Stimulated activated CD8-positive, alpha-beta memory T cell treated with anti-CD3 and anti-CD28 coated beads, Interleukin-2, amount 100 ng/mL, for 1 hour (primary cell): ENCODE measurements at places on chromosomes 11 and 22.

DNA sequence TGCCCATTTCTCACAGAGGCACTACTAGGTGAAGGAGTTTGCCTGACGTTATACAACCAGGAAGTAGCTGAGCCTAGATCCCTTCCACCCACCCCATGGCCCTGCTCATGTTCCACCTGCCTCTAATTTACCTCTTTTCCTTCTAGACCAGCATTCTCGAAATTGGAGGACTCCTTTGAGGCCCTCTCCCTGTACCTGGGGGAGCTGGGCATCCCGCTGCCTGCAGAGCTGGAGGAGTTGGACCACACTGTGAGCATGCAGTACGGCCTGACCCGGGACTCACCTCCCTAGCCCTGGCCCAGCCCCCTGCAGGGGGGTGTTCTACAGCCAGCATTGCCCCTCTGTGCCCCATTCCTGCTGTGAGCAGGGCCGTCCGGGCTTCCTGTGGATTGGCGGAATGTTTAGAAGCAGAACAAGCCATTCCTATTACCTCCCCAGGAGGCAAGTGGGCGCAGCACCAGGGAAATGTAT is 14.1 kb downstream of the PIK3IP1 start:
- DNase-seq, result no peak

DNA sequence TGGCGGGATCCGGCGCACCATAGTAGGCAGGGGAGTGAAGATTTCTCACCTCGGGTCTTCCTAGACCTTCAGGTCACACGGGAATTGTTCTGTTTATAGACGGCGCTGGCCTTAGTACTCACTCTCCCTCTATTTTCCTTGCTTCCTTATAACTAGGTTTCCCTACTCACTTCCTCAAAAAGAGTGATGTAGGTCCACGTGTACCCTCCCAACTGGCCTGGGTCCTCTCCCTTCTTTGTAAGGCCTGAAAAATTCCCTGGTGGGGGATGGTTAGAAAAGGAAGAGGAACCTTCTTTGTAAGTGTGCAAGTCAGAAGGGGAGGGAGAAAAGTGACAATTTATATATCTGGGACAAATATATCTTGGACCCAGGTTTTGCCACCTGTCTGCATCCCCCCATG is 2.9 kb upstream of the TMEM9B start:
- DNase-seq, result no peak

GRCh38 chr11:75400146-75400865 is 988 bp downstream of the RPS3 start:
- DNase-seq, result no peak

- no peak for DNase-seq
These were observed 36.2 kb downstream of the LMO1 start for GRCh38 chr11:8227156-8228152.

DNA sequence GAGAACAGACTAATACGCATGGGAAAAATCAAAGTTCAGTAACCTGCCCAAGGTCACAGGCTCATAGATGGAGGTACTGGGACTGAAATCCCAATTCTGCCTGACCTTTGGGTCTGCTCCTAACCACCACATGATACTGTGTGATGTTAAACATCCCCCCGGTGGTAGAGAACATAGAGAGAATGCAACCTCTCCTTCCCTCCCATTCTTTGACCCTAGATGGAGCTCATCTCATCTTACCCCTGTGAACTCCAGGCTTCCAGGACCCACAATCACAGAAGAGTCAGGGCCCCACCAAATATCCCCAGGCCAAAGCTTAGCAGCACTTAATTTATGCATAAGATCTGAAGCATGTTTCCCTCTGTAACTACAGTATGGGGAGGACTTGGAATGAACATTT is 198.5 kb downstream of the MYO18B start:
- DNase-seq, result no peak

- no peak for DNase-seq
These were observed 145.0 kb upstream of the ARHGAP20 start for GRCh38 chr11:110856996-110857812.

- no peak for DNase-seq
These were observed 775 bp upstream of the TRABD start for GRCh38 chr22:50184902-50185374.

DNA sequence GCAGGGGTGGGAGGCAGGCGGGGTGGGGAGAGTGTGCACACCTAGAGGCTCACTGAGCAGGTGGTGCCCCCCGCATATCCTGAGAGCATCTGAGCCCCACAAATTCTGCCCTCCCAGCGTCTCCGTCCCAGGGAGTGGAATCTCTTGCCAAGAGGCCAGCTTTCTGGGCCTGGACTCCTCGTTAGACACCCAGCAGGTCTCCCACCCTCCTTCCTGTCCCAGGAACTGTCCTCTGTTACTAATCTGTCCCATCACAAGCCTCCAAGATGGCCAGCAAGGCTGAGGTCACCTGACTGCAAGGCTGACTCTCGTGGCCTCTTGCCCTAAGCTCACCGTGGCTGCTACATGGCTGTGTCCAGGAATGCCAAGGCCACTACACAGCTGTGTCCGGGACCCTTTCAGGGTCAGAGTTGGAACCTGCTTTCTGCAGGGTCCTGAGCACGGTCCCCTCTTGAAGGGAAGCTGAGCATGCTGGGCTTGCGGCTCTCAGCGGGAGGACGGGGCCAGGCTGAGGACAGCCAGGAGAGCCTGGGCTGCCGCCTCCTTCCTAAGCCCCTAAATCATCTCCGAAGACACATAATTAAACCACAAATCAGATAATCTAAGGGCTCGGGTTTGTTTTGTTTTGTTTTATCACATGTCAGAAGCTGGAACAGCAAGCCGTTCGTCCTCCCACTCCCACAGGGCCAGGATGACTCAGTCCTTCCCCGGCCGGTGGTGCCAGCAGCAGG is 1327.3 kb downstream of the TBC1D22A start:
- no peak for DNase-seq

DNA sequence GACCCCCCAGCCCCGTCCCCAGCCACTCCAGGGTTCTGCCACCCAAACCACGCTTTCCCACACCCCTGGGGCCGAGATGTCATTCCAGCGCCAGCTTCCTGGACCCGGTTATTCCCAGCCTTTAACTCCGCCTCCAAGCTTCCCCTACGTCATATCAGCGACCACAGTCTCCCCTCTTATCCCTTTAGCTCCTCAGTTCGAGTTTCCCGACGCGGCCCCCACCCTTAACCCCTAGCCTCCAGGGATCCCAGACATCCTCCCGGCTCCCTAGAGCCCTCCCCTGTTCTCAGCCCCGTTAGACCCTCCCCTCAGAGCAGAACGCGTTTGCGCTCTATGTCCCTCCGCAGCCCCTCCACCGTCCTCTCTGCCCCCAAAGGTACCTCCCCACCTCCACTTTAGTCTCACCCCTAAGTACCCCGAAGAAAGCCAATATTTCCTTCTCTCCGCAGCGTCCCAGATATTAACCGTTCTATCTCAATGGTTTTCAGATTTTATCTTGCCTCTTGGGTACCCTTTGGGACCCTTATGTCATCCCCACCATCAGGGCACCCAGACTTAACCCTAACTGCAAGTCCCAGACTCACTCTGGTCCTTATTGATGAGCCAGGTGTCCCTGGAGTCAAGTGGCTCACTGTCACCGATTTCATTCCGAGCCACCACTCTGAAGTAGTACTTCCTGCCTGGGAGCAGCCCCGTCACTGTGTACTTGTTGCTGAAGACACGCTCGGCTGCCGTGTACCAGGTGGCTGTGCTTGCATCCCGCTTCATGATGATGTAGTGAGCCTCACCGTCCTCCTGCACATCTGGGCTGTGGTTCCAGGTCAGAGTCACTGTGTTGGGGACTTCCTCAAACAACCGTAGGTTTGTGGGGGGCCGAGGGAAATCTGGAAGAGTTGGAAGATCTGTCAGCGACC is 8.0 kb downstream of the TMEM86A start:
- DNase-seq, result no peak

DNA sequence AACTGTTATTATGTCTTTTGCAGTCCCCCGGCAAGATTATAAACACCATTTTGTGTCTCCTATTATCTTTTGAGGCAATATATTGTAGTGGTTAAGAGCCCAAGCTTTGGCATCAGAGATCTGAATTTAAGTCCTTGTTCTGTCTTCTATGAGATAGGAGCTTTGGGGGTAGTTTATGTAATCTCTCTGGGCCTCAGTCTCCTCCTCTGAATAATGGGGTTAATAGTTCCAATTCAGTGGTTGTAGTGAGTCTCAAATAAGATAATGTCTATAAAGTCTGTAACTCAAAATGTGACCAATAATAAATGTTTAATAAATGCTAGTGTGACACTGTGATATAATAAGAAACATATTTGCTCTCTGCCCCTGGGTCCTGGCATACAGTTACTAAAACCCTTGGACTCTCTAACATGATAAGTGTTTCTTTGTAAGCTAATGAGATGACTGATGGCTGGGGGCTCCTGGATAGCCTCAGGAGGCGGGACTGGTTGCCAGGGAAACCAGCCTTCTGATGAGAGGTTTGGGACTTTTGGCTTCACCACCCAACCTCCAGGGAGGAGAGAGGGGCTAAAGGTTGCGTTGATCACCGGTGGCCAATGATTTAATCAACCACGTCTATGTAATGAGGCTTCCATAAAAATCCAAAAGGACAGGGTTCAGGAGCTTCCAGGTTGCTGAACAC is 183.4 kb upstream of the MTMR2 start:
- no peak for DNase-seq

DNA sequence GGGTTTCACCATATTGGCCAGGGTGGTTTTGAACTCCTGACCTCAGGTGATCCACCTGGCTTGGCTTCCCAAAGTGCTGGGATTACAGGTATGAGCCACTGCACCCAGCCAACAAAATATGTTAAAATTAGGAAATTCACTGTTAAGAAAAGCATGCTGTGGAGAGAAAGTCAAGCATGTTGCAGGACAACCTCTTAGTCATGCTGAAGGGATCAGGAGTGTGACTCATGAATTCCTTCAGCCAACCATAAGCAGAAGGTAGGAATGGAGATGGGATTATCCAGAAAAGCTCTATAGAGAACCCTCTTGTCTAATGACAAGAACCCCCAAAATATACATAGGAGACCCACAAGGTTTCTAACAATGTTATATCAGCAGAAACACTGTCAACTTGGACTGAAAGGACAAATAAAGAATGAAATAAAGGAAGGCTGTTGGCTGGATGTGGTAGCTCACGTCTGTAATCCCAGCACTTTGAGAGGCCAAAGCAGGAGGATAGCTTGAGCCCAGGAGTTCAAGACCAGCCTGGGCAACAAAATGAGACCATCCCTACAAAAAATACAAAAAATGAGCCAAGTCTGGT is 16.0 kb downstream of the MRTFA start:
- DNase-seq, result no peak

DNA sequence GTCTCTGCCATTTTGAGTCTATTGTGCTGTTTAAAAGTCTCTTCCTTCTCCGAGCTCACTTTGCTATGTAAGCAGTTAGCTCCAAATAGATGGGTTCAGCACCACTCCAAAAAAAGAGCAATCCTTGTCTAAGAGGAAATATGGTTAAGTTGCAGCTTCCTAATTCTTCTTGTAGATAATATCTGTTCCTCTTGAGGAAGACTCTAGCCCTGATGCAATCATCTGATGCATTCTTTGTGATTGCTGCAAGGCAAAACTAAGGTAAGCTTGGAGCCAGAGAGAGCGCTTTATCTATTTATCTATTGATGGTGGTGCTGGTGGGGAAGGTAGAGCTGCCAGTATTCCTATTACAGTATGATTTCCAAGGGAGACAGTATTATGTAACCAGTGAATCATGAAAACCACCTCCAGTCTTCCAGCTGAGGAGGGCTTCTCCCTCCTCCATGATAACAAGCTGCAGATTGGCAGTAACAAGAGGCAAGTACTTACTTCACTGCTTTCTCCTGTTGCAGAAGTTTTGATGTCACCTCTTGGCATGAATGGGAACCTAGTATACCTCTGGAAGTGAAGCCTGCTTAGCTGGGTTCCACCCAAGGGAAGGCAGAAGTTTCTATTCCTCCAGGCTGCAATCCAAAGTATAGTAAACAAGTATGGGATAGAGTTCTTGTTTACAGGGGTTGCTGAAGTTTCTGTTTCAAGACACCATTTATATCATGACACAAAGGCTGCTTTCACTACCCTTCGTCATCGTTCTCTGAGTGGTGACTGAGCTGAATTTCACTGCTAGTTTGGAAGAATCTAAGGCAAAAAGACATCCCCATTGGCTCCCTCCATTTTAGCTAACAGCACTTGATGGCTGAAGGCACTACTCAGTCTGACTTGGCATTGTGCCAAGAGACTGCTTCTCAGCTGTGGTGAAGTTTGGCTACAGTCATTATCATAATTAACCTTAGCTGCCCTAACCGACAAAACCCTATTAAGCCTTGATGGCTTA is 49.7 kb downstream of the FDX1 start:
- DNase-seq, result no peak

DNA sequence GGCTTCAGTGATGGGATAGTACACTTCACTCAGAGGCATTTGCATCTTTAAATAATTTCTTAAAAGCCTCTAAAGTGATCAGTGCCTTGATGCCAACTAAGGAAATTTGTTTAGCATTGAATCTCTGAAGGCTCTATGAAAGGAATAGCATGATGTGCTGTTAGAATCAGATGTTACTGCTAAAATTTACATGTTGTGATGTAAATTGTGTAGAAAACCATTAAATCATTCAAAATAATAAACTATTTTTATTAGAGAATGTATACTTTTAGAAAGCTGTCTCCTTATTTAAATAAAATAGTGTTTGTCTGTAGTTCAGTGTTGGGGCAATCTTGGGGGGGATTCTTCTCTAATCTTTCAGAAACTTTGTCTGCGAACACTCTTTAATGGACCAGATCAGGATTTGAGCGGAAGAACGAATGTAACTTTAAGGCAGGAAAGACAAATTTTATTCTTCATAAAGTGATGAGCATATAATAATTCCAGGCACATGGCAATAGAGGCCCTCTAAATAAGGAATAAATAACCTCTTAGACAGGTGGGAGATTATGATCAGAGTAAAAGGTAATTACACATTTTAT is 4.6 kb downstream of the MALAT1 start:
- no peak for DNase-seq

- DNase-seq, result no peak
These were observed 194.8 kb upstream of the BLID start for GRCh38 chr11:122310766-122311165.

DNA sequence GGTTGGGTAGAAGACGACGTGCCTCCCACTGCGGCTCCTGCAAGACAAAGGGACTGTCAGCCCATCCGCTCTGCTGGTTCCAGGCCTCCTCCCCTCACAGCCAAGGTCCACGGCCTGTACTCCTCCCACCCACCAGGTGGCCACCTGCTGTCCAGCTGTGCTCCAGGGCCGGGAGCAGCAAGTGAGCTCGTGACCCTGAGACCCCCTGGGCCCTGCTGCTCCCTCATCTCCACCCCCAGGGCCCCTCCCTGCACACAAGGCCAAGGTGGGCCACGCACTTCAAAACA is 27.4 kb downstream of the TSPAN4 start:
- DNase-seq, result no peak

GRCh38 chr22:25656724-25657123 is 85.3 kb upstream of the MYO18B start:
- DNase-seq, result no peak

DNA sequence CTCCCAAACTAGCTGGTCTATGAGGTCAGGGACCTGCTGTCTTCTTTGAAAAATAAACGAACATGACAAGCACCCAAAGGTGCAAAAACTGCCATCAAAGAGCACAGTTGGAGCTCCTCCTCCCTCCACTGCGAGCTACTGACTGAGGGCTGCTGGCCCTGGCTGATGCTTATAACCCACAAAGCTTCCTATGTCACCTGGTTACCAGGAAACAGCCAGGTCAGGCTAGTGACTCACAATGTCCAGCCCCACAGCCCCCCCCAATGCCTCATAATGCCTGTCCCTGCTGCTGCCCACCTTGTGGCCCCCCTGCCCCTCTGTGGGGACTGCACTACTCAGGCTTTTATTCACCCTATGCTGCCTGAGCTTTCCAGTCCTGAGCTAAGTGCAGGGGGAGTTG is at the start of gene DRICH1:
Gene DRICH1, minus strand, starts transcription at position 144 of the 400 bp plus-strand sequence. CDS start 298 bp downstream, outside the sequence.
- DNase-seq, result no peak
